Upper lobe of left lung (tissue), 6 donors: ENCODE measurements at places on chromosomes 4 and X. TPM values are rescaled to one million over a fixed set of nuclear protein-coding genes. Genes with fewer than 3 reads are reported as not detected.

DNA sequence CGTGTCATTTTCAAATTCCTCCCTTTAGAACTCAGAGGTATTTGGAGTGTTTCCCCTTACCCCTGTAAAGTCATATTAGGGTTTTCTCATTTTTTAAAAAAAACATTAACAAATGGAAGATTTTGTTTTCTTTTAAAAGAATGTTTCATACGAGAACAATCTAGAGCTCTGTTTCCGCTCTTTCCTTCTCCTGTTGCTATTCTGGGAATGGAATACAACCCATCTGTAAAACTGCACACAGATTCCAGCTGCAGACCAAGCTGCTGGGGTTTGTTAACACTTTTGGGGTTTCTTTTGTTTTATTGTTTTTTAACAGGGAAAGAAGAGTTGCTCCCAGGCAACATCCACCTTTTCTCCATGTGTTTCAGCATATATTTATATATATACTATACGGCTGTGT is 61.3 kb downstream of the HCCS start:
- no peaks in the 10 kb centered on the region for H3K36me3 ChIP-seq
- no peaks in the 10 kb centered on the region for H3K4me1 ChIP-seq
- H3K27ac ChIP-seq: no peak overlapping the region
- no peak for DNase-seq
- no peaks in the 10 kb centered on the region for H3K27me3 ChIP-seq
- H3K4me3 ChIP-seq: no peak overlapping the region

Gene NR3C2
- 17.7 TPM for total RNA-seq

DNA sequence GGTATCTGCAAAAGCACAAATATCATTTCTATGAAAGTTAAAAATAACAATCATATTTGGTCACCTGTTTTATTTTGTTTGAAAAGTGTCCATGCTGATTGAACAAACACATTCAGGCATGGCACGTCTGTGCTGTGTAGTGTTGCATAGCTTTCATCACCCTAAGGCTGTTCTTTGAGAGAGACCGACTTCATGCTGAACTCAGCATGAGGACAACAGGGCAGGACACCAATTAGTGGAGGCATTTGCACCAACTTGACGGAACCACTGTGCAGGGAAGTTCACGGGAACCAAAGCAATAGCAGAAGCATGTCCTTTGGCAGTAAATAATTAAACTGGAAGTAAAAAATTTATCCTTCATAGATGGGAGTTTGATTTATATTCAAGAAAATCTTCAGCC is 158.4 kb upstream of the SLC7A11 start:
- no peaks in the 10 kb centered on the region for H3K36me3 ChIP-seq
- no peaks in the 10 kb centered on the region for H3K4me1 ChIP-seq
- DNase-seq: no peak
- no peak overlapping the region for H3K4me3 ChIP-seq
- no peak overlapping the region for H3K27ac ChIP-seq
- no peaks in the 10 kb centered on the region for H3K27me3 ChIP-seq

DNA sequence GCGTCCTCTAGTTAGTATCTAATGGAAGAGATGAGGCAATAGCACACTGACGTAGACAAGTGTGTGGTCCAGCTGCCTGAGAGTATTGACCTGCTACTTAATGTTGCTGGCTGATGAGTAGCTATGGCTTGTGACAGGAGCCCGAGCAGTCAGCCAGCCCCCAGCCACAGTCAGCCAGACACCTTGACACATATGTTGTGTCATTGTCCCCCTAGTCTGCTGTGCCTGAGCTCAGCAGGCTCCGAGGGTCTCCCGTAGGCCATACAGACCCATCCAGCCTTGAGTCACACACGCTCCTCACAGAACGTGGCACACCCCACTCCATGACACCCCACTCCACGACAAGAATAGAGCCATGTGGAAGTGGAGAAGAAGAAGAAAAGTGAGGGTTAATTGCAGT is 362.1 kb downstream of the UNC5C start:
- H3K36me3 ChIP-seq: no peaks in the 10 kb centered on the region
- DNase-seq: no peak
- no peak overlapping the region for H3K4me3 ChIP-seq
